Progenitor cell of endocrine pancreas (in vitro differentiated cells): ENCODE measurements at places on chromosomes 3 and 15.

- no peak for DNase-seq
These were observed 161.5 kb upstream of the KBTBD8 start for GRCh38 chr3:66836363-66837152.

- no peak for DNase-seq
These were observed 98.6 kb downstream of the OSBPL10 start for GRCh38 chr3:31882431-31882830.

DNA sequence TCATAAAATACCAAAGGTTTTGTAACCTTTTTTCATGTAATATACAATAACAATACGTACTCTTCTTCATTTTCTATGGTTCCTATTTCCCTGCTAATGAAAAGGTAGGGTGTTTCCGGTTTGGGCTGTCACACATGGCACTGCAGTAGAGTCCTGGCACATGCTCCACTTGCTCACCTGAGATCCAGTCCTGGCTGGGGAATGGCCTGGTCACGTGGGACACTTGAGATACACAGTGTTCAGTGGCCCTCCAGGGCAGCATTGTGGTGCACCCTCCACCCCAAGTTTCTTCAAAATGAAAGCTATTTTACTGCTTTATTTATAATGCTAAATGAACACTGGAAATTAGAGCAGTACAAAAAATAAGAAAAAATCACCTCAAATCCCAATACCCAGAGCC, 23.2 kb downstream of the MRPS25 start:
- DNase-seq, result no peak

GRCh38 chr3:141373768-141374526, 5.6 kb downstream of the ZBTB38 start:
- no peak for DNase-seq

GRCh38 chr15:45386420-45386819, 8.1 kb upstream of the GATM start:
- no peak for DNase-seq

- DNase-seq, result no peak
These were observed 27.1 kb downstream of the DUOX1 start for GRCh38 chr15:45156744-45157455.
